ENCODE measurements at places on chromosomes 12 and 14. TPM values are rescaled to one million over a fixed set of nuclear protein-coding genes. Genes with fewer than 3 reads are reported as not detected.

Gene NTN4
- total RNA-seq = 38.6 TPM

Gene NOVA1
- total RNA-seq = 0.90 TPM

Gene SIX1
- total RNA-seq = 8.6 TPM

Gene YAF2
- total RNA-seq = 17.8 TPM

Gene KLRD1
- total RNA-seq = under 0.01 TPM

Gene RILPL2
- total RNA-seq = 2.2 TPM

Gene STRAP
- total RNA-seq = 133 TPM

Gene A2M
- total RNA-seq = 0.56 TPM

- no peak for DNase-seq
- H3K4me3 ChIP-seq = no peak overlapping the region
- H3K27me3 ChIP-seq = no peaks in the 10 kb centered on the region
- no peaks in the 10 kb centered on the region for H3K4me1 ChIP-seq
These were observed 36.3 kb downstream of the STON2 start for GRCh38 chr14:81363746-81364378.

- H3K4me3 ChIP-seq = no peak overlapping the region
- H3K27ac ChIP-seq = no peak overlapping the region
- H3K27me3 ChIP-seq = 0 out of 2 replicates have a peak, but pooled peaks cover 2% of the 10 kb centered on the region
- no peaks in the 10 kb centered on the region for H3K36me3 ChIP-seq
- H3K4me1 ChIP-seq = peaks cover 9% of the 10 kb centered on the region
These were observed 51.0 kb downstream of the PTGER2 start for GRCh38 chr14:52365071-52365470.

DNA sequence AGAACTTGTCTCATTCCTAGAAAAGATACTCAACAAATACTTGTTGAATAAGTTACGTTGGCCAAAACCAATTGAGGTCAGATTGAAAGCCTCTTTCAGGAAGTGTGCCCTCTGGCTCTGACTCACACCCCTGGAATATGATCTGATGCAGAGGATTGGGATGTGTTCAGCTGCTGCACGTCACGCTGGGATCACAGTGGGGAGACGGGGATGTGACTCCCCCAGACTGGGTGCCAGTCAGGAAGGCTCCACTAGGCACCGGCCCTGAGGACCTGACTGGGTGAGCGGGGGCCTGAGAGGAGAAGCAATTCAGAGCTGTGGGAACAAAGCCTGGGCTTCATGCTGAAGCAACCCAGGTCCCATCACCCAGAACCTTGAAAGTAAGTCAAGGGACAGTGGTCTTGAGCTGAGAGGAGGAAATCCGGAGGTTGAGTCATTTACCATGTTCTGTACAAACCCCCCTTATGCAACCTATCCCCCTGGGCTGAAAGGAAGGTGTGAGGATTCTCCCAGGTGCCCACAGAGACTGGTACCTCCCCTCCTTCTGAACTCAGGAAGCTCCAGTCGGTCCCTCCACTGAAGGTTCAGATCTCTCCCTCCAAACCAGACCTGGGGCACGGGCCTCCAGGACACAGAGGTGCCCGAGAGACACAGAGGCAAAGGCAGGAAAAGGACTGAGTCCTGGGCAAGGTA is 3.9 kb downstream of the CEBPE start:
- H3K4me3 ChIP-seq = no peak overlapping the region
- peak; percentile 99 for DNase-seq
- peak overlapping the region; percentile 78 for H3K27ac ChIP-seq
- H3K4me1 ChIP-seq = peaks cover 29% of the 10 kb centered on the region
- no peaks in the 10 kb centered on the region for H3K36me3 ChIP-seq
- H3K27me3 ChIP-seq = no peaks in the 10 kb centered on the region

- no peaks in the 10 kb centered on the region for H3K36me3 ChIP-seq
- H3K27ac ChIP-seq = no peak overlapping the region
- H3K4me1 ChIP-seq = no peaks in the 10 kb centered on the region
- no peak for DNase-seq
- H3K4me3 ChIP-seq = no peak overlapping the region
These were observed 13.9 kb upstream of the LRTM2 start for GRCh38 chr12:1806301-1807086.

- H3K27me3 ChIP-seq = peaks cover 3% of the 10 kb centered on the region
- H3K36me3 ChIP-seq = no peaks in the 10 kb centered on the region
- DNase-seq = no peak
- no peak overlapping the region for H3K27ac ChIP-seq
These were observed 48.1 kb downstream of the BEGAIN start for GRCh38 chr14:100539003-100539660.

DNA sequence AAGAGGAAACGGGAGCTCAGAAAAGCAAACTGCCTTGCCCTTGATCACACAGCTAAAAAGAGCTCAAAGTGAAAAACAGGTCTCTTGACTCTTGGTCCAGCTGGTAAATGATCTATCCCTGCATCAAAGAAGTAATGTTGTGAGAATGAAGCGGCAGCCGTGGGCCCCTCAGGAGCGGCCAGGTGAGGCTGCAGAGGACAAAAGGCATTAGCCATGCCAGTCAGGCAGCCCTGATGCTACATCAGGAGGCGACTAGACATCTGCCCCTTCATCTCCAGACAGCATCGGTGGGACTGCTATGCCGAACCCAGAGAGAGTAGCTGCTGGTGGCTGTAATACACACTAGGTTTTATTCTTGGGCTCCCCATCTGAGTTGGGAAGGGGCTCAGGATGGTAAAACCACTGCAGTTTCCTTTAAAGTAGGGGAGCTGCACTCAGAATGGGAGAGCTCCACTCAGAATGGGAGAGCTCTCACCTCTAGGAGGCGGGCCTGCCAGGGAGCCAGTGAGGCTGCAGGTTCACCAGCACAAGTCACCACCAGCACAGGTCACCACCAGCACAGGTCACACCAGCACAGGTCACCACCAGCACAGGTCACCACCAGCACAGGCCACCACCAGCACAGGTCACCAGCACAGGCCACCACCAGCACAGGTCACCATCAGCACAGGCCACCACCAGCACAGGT is 120.1 kb downstream of the TSPAN9 start:
- no peaks in the 10 kb centered on the region for H3K36me3 ChIP-seq
- no peak for DNase-seq
- peaks cover 3% of the 10 kb centered on the region for H3K4me1 ChIP-seq
- no peak overlapping the region for H3K27ac ChIP-seq
- peaks cover 6% of the 10 kb centered on the region for H3K27me3 ChIP-seq

DNA sequence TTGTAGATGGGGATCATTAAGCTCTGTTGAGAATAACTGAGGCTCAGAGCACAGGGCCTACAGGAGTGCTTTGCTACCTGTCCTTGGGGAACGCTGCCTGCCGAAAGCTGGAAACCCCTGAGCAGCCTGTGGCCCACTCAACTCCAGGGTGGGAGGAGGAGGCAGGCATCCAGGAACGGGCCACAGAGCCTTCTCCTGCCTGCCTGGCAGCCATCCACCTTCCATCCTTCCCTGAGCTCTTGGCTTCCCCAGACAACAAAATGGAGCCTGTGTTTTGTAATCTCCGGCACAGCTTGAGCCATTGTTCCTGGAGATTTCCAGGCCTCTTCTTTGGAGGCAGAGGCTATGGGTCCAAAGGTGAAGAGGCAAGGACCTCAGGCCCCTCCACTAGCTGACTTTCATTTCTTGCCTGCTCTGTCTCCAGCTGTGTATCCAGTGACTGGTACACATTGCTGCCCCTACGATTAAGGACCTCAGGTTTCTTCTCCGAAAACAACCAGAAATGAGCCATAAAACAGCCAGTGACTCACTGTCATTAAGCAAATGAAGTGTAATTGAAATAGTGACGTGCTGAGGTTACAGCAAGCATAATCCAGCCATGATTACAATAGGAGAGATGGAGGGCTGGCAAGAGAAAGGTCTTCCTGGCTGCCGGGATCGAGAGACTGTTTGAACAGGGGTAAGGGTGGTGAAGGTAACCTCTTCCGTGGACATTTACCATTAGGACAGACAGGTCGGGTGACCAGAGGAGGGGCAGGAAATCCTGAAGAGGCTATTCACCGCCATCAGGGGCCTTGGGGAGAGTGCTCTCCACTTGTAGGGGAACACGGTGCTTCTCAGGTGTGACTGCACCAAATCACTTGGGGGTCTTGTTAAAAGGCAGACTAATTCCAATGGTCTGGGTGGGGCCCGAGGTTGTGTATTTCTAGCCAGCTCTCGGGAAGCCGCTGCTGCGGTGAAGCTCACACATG is 56.3 kb upstream of the KCNA5 start:
- no peaks in the 10 kb centered on the region for H3K36me3 ChIP-seq
- H3K4me3 ChIP-seq = no peak overlapping the region
- DNase-seq = no peak

DNA sequence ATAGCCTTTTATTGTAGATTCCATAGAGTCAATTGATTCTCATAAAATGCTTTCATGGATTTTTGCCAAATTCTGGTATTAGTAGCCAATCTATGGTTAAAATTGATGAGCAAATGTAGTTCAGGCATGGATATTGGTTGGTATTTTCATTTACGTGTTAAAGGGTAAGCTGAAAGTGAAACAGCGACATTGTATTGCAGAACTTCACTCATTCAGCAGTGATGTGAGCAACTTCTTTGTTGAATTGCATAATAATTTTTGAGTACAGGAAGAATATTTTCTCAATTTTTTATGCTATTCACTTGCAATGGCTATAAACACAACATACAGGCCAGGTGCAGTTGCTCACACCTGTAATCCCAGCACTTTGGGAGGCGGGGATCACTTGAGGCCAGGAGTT is 24.2 kb upstream of the FAM222A start:
- peaks cover 6% of the 10 kb centered on the region for H3K27me3 ChIP-seq
- H3K4me1 ChIP-seq = no peaks in the 10 kb centered on the region
- H3K36me3 ChIP-seq = no peaks in the 10 kb centered on the region
- no peak for DNase-seq

DNA sequence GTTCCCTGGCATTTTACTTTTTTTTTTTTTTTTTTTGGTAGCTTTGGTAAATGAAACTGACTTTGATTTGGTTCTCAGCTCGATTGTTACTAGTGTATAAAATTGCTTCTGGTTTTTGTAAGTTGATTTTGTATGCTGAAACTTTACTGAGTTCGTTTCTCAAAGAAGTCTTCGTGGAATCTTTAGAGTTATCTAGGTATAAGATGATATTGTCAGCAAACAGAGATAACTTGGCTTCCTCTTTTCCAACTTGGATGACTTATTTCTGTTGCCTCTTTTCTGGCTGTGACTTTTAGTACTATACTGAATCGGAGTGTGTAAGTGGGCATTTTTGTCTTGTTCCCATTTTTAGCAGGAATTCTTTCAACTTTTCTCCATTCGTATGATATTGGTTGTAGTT is 28.1 kb downstream of the USP15 start:
- H3K36me3 ChIP-seq = no peaks in the 10 kb centered on the region
- H3K27me3 ChIP-seq = no peaks in the 10 kb centered on the region
- H3K4me1 ChIP-seq = peaks cover 3% of the 10 kb centered on the region
- no peak overlapping the region for H3K4me3 ChIP-seq
- no peak for DNase-seq
- H3K27ac ChIP-seq = no peak overlapping the region

- H3K4me3 ChIP-seq = no peak overlapping the region
- DNase-seq = no peak
- no peaks in the 10 kb centered on the region for H3K36me3 ChIP-seq
- no peaks in the 10 kb centered on the region for H3K4me1 ChIP-seq
These were observed 9.9 kb downstream of the OAS2 start for GRCh38 chr12:112988224-112988623.

DNA sequence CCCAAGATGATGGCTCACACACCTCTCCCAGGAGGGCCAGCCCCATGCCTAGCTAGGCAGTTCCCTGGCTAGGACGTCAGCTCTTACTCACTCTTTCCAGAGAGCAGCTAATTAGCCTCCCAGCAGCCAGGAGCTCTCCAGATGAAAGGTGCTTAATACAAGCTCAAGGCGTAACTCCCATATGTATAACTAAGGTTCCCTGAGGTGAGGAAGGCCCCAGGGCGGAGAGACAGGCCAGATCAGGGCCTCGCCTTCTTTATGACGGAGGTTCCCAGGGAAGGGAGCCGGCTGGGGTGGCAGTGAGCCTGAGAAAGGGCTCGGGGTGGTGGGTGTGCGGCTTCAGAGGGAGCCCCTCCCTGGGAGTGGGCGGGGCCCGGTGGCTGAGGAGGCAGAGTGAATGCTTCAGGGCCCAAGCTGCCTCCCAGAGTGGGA is 26.4 kb upstream of the ZFP36L1 start:
- peaks cover 18% of the 10 kb centered on the region for H3K4me1 ChIP-seq
- H3K4me3 ChIP-seq = no peak overlapping the region
- peak; percentile 66 for DNase-seq
- H3K36me3 ChIP-seq = no peaks in the 10 kb centered on the region
- H3K27me3 ChIP-seq = no peaks in the 10 kb centered on the region

GRCh38 chr12:104201238-104202001 is 14.2 kb upstream of the TXNRD1 start:
- H3K36me3 ChIP-seq = no peaks in the 10 kb centered on the region
- H3K27ac ChIP-seq = no peak overlapping the region
- peak; percentile 72 for DNase-seq
- no peak overlapping the region for H3K4me3 ChIP-seq

DNA sequence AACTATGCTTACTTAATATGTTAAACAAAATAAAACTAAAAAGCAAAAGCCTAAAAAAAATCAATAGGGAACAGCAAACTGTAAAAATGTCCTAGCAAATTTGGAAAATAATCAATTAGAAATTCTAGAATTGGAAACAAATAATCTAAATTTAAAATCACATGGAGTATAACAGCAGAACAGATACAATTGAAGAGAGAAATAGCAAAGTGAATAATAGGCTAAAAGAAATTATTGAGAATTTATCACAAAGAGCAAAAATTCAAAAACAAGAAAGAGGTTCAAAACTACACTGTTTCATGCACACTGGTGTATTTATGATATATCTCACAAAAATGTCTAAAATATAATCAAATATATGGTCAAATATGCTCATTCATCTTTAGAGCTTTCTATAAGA is 231.9 kb downstream of the GPHN start:
- DNase-seq = no peak
- H3K36me3 ChIP-seq = no peaks in the 10 kb centered on the region
- no peaks in the 10 kb centered on the region for H3K27me3 ChIP-seq
- H3K27ac ChIP-seq = no peak overlapping the region

GRCh38 chr14:67566908-67567307 is 33.2 kb downstream of the PIGH start:
- peaks cover 4% of the 10 kb centered on the region for H3K27me3 ChIP-seq
- H3K36me3 ChIP-seq = no peaks in the 10 kb centered on the region
- H3K4me1 ChIP-seq = no peaks in the 10 kb centered on the region

GRCh38 chr12:118637767-118638370 is 261.5 kb downstream of the SUDS3 start:
- no peaks in the 10 kb centered on the region for H3K36me3 ChIP-seq
- H3K27me3 ChIP-seq = no peaks in the 10 kb centered on the region

- DNase-seq = no peak
- no peaks in the 10 kb centered on the region for H3K36me3 ChIP-seq
- no peaks in the 10 kb centered on the region for H3K4me1 ChIP-seq
- no peaks in the 10 kb centered on the region for H3K27me3 ChIP-seq
These were observed 759.9 kb upstream of the FLRT2 start for GRCh38 chr14:84770030-84770429.

Measured in IMR-90 (cell line).